ENCODE measurements at places on chromosomes 3 and 15.

DNA sequence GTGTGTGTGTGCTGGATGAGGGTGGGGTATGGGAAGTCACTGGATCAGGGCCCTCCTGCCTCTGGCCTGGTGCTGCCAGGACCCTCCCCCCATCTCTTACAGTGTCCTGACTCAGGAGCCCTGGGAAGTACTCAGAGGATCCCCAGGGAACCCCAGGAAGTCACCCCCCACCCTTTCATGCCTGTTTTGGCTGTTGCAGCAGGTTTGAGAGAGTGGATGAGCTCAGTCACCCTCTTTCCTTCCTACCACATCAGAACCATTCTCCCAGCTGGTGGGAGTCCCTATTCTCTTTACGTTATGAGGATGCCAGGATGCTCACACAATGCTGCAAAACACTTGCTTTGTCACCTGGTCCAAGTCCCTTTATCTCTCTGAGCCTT, 59.0 kb downstream of the BDH1 start:
- no peak for DNase-seq

- DNase-seq: no peak
Observed at GRCh38 chr3:11917051-11917450, 70.4 kb upstream of the TAMM41 start.

DNA sequence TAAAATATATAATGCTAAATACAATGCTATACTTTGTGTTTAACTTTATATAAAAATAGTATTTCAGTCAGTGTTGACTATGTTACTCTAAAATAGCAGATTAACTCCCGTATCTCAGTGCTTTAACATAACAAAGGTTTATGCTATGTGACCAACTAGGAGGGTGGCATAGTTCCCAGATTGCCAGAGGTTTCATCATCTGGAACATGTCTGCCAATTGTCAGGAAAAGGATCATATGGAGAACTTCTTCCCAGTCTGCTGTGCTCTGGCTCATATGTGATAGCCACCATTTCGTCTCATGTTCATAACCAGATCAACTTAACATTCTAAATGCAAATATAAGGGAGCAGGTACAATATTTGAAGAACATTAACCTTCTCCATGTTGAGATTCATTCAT, 720.2 kb downstream of the MCTP2 start:
- no peak for DNase-seq

- DNase-seq: no peak
Observed at GRCh38 chr3:25306066-25306465, 122.0 kb upstream of the RARB start.

DNA sequence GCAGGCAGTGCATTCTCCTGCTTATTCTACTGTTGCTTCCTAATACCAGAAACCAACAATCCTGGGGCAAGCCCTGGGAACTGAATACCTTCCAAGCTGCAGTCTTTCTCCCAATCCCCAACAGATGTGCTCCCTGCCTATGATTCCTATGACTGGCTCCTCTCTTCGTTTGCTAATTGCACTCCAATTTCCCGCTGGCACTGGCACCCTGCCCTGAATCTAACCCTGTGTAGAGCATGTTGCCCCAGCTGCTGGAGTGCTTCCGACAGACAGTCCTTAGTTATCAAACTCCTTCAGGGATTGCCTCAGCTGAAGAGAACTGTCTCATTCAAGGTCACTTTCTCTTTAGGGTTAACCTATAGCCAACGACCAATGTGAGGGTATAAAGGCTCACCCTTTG, 214.1 kb downstream of the NECTIN3 start:
- no peak for DNase-seq

- no peak for DNase-seq
Observed at GRCh38 chr15:35458176-35458856, 87.6 kb downstream of the DPH6 start.

DNA sequence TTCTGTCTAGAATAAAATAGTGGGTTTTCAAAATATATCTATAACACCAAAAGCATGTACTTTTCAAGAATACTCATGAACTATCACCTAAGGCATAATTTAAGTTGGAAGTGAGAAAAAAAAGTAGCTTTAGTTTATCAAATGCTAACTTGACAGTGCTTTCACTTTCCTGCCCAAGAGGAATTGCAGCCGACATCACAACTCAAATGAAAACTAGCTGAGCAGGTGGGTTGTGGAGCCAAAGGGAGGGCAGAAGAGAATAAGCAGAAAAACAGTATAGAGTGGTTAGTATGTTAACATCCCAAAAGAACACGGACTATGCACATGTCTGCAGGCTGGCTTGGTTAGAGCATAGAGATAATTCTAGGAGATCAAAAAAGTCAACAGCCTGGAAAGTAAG, 120.9 kb downstream of the NEDD4 start:
- DNase-seq: no peak

DNA sequence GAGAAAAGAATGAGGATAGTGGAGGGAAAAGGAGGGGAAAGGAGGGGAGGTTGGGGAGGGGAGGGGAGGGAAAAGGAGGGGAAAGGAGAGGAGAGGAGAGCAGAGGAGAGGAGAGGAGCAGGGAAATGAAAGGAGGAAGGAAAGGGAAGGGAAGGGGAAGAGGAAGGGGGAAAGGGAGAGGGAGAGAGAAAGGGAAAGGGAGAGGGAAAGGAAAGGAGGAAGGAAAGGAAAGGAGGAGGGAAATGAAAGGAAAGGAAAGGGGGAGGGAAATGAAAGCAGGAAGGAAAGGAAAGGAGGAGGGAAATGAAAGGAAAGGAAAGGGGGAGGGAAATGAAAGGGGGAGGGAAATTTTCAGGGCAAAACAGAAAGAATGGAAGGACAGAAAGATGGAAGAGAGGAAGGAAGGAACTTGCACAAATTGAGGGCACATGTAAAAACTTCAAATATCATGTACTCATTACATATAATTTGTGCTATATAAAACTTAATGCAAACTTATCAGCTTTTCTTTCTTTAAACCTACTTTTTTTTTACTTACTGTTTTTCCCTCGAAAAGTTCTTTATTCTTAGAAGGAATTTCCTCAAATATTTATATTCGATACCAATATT, 148.0 kb downstream of the ZBTB20 start:
- no peak for DNase-seq

- DNase-seq: no peak
Observed at GRCh38 chr15:58425834-58426233, 6.0 kb upstream of the LIPC start.

DNA sequence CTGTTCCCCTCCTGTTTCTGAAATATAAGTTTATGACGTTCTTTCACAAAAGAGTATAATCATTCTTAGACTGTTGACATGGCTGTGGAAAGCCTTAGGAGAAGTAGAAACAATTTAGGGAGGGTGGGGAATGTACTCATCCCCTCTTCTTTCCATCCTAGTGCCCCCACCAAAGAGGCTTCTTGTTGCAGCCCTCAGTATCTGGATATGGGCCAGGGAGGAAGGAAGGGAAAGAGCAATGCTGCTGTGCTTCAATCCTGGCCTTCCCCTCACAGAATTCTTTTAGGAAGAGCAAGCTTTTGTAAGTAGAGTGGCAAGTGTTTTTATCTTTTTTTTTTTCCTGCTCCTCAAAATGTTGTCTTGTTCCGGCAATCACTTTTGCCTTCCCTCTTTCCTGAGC, 1.7 kb downstream of the INAFM2 start:
- no peak for DNase-seq

- DNase-seq: no peak
Observed at GRCh38 chr3:87047852-87048251, 56.9 kb upstream of the VGLL3 start.

GRCh38 chr3:62832553-62832952, 42.7 kb downstream of the CADPS start:
- DNase-seq: no peak

- no peak for DNase-seq
Observed at GRCh38 chr3:122572940-122573412, 4.5 kb upstream of the PARP15 start.

Data from left kidney (tissue), 8 donors.